NCI-H2081 (cell line): ENCODE measurements at places on chromosomes 11 and 22.

DNA sequence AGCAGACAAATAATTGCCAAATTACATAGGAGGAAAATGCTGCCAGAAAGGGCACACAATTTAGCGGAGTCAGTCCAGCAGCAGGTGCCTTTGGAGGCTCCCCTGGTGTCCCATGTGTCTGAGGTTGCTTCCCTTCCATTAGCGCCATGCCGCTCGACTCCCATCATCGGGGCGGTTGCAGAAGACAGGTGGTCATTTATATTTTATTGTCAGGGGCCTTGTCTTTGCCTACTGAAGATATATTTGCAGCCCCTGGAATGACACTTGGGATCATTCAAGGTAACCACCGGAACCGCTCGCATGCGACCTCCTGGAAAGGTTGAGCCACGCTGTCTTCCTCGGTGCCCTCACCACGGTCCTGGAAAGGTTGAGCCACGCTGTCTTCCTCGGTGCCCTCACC, 298.3 kb downstream of the TBC1D22A start:
- no peak for DNase-seq

GRCh38 chr22:28239941-28240340, 320.9 kb upstream of the PITPNB start:
- DNase-seq, result no peak

GRCh38 chr11:19920982-19921381, 208.3 kb downstream of the NAV2 start:
- DNase-seq, result no peak

GRCh38 chr11:19974886-19975285, 185.4 kb downstream of the DBX1 start:
- no peak for DNase-seq

DNA sequence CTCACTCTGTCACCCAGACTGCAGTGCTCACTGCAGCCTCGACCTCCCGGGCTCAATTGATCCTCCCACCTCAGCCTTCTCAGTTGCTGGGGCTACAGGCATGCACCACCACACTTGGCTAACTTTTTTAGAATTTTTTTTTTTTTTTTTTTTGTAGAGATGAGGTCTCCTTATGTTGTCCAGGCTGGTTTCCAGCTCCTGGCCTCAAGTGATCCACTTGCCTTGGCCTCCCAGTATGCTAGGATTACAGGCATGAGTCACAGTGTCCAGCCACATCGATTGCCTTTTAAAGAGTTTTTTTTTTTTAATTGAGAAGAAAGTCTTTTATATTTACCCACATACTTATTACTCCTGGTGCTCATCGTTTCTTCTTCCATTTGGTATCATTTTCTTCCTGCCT, 30.0 kb downstream of the PARVG start:
- DNase-seq, result no peak

DNA sequence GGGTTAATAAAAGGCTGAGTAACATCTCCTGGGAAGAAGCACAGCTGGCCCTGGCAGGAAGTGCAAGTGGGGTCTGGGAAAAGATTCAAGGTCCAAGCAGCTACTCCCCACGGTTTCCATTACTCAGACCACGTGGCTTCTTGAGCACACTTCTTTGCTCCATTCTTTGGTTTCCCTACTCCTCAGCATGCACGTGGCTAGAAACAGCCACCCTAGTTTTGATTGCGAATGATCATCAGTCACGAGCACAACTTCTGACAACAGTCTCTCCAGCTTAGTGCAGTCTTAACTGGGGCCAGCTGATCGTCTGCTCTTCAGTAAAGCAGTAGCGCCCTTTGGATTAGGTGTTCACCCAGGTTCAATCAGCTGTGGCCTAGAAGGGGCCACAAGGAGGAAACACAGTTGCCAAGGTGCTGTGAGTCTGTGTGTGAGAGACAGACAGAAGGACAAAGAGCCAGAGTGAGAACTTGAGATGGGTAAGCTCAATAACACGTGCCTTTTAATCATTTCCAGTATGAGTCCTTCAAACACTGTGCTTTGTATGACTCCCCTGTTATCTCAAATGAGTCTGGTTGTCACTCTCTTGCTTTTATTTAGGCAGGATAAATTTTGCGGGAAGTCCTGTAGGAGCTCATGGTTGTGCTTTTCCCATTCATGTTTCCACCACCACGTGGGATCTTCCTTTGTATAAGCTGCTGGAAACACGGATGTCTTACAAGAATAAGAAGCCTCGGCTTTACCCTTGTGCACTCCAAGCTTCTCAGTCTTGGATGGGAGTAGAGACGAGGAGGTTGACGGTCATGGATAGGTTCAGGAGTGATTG, 901 bp upstream of the PARVA start:
- no peak for DNase-seq

DNA sequence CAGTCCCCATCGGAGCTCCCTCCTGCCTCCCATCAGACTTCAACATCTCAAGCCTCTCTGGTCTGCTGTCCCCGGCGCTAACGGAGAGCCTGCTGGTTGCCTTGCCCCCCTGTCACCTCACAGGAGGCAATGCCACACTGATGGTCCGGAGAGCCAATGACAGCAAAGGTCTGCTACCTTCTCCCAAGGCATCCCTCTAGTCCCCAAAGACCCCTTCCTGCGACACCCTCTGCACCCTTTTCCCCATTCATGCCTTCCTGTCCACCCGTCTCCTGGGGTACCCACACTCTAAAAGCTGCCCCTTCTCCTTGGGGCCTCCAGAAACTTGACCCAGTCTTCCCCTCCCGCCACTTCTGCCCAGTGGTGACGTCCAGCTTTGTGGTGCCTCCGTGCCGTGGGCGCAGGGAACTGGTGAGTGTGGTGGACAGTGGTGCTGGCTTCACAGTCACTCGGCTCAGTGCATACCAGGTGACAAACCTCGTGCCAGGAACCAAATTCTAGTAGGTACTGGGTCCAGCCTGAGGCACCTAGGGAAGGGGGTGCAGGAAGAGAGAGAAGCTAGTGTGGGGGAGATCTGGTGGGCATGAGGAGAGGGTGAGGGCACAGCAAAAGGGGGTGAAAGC, 860 bp downstream of the UPK2 start:
- DNase-seq, result no peak

GRCh38 chr11:1240771-1241170, 17.9 kb downstream of the MUC5B start:
- DNase-seq, result no peak

DNA sequence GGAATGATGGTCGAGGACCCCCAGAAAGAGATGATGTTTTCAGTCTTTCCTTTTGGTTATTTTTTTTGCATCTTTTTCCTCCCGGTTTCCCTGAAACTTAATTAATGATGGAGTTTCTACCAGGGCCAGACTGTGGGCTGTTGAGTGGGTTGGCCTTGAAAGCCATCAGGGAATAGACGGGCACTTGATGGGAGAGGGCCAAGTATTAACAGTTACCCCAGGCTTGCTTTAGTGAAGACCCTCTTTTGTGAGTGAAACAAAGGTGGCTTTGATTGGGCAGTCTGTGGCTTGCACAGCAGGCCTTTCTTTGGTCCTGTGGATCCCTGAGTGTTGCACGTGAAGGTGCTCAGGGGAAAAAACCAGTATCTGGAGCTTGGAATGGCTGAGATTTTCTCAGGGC, 56.9 kb downstream of the AMOTL1 start:
- no peak for DNase-seq

DNA sequence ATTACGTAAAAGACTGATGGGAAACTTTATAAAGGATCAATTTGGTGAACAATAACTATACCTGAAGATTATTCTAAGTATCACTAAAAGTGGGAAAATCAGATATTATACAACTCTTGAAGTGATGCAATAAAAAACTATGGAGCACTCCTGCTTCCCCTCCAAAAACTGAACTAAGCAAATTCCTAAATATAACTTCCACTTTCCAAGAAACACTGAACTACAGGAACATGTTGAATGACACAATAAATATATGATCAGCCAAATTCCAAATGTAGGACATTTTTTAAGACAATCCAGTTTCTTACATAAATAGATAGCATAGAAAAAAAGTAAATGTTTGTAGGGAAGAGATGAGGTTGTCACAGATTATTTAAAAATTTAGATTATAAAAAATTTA, 102.1 kb upstream of the APOA1 start:
- DNase-seq, result no peak
